ENCODE measurements at places on chromosomes 16 and 17.
A peak's percentile ranks its signal among the peaks of the same experiment; 100 is the strongest.

DNA sequence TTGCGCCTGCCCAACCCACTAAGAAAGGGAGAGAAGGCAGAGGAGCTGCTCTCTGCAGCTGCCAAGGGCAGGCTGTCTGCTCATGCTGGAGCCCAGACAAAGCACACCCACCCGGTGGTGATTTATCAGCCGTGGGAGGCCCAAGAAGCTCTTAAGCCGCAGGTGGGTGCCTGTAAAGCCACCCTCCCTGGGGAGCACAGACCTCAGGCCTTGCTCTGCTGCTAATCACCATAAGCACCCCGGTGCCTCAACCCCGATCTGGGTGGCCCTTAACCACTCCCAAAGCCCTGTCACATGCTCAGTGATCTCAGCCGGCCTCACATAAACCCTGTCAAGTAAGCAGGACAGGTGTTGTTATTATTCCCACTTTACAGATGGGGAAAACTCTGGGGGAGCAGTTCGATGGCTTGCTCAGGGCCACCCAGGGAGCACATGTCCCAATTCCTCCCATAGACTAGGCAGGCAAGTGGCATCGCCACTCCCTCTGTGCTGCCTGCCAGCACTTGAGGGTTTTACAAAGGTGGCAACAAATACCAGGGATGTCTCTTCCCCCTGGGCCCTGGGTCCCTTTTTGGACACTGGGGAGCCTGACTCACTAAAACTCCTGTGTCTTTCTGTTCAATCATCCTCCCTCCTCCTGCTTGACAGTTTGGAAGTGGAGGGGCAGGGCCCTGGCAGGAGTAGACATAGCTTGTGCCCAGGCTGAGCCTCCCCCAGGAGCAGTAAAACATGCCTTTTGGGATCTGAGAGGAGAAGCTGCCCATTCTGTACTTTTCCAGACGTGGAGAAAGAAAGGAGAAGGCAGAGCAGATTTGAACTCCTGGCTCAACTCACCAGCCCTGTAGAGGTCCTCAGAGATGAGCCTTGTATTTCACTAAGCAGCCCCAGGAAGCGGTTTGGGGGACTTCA, 299.3 kb downstream of the SOX9 start:
- no peak for DNase-seq

DNA sequence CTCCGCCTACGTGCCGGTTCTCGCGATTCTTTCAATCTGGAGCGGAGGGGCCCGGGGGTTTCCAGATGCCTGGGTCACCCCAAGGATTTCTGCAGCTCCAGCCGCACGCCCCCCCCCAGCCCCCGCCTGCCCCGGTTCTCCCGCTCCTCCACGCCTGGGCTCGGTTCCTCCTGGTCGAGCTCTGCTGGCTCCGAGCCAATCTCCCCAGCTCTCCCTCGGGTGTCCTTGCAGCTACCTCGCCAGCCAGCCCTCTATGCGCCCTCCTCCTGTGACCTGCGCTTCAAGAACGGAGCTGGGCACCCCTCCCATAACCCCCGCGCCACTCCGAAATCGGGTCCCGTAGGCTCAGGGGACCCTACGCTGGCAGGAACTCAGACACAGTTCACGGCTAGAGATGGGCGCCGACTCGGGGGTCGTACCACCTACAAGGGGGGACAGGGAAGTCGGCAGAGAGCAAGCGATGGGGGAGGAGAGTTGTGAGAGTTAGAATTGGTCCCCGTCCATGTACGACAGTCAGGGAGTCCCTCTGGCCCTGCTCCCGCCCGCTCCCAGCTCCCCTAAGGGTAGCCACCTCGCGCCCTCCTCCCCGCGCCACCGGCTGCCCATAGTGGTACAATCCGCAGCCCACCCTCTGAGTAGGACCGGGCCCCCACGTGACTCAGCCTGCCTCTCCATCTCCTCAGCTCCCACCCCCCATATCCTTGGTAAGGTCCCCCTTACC, 961 bp downstream of the FGF11 start:
- no peak for DNase-seq

DNA sequence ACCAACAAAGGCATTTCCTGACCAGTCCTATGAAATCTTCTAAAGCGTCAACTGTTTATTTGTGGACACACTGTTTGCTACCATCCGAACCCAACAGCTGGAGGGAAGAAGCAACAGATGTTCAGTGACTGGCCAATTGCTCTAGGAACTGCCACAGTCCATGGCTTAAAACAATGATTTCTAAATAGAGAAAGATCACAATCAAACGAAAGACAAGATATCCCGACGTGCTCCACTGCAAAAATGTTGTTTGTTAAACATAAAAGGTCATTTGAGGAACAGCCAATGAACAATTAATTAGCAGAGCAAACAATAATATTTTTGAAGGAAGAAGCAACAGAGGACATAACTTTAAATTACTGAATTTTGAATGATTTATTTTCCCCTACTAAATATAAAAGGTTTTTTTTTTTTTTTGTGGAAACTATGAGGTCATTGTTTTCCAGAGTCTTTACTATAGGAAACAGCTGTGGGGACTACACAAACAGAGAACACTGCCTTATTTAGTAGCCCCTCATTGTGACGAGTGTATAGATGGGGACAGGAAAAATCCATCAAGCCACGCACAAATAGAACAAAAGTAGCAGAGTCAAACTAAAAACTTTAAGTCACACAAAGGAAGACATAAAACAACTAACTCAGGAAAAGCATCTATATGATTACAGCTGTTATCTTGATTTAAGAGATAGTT, 17.2 kb downstream of the USP31 start:
- DNase-seq = no peak

DNA sequence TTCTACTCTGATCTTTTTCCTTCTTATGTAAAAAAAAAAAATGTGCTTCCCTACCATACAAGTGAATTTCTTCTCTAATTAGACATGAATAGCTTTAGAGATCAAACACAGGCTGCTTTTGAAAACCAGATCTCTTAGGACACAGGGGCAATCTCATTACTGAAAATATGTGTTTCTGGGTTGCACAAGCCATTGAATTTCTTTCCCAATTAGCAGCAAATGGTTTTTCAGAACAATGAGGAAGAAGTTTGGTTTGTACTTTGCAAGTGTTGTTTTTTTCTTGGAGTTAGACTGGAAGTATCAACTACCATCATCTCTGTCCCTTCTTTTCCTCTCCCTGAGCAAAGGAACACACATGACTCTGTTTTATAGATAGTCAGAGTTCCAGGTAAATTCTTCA, 5.6 kb upstream of the ANKS4B start:
- no peak for DNase-seq

DNA sequence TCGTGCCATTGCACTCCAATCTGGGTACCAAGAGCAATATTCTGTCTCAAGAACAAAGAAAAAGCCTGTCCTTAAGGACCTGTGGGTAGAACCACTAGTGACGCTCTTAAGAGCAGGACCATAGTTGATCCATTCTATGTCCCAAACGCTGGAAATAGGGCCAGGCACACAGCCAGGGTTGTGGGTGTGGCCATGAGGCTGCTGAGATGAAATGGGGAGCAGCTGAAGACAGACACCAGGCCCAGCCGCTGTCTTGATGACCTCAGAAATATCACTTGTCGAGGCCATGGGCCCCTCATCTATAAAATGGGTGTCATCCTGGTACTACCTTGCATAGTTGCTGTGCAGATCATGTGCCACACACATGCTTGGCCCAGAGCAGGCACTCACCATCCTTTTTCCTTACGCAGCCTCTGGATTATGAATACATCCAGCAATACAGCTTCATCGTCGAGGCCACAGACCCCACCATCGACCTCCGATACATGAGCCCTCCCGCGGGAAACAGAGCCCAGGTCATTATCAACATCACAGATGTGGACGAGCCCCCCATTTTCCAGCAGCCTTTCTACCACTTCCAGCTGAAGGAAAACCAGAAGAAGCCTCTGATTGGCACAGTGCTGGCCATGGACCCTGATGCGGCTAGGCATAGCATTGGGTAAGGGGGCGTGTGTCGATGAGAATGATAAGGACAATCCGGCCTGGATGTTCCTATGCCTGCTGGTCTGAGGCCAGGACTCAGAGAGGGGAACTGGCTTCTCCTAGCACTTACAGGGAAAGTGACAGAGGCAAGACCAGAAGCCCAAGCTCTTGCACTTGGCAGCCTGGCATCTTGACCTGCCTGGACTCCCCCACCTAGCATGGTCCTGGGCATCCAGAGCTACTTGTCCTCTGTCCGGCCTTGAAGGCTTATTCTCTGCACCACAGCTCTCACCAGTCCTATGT, 25.5 kb downstream of the CDH5 start:
- no peak for DNase-seq

GRCh38 chr17:49997301-49997650, 2.3 kb upstream of the DLX3 start:
- DNase-seq = no peak

DNA sequence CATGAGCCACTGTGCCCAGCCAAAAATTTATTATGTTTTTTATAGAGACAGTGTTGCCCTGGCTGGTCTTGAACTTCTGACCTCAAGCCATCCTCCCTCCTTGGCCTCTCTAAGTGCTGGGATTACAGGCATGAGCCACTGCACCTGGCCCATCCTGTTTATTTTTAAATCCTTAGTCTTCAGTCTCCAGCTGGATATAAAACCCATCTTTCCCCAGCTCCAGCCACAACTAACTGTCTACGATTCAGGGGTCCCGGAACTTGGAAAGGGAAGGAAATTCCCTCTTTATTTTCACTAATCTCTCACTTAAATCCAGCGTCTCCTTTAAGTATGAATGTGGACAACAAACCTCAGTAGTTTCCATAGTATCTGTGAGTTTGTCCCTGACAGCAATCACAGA, 62.2 kb downstream of the IQCK start:
- DNase-seq = no peak

- no peak for DNase-seq
These were observed 238.8 kb downstream of the ZNF423 start for GRCh38 chr16:49617016-49617629.

DNA sequence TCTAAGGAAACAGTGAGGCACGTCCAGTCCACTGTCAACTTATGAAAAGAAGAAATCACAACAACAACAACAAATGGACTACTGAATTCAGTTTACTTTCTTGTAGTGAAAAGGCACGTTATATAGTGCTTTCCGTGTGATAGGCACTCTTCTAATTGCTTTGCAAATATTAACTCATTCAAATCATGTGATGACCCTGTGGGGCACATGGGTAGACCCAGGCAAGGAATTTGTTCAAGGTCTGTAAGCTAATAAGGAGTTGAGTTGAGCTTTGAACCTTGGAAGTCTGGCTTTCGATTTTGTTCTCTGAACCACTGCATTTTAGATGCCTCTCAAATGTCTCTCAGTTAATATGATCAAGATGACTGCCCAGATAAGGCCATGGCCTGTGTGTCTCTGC, 295.1 kb upstream of the RBFOX1 start:
- no peak for DNase-seq

DNA sequence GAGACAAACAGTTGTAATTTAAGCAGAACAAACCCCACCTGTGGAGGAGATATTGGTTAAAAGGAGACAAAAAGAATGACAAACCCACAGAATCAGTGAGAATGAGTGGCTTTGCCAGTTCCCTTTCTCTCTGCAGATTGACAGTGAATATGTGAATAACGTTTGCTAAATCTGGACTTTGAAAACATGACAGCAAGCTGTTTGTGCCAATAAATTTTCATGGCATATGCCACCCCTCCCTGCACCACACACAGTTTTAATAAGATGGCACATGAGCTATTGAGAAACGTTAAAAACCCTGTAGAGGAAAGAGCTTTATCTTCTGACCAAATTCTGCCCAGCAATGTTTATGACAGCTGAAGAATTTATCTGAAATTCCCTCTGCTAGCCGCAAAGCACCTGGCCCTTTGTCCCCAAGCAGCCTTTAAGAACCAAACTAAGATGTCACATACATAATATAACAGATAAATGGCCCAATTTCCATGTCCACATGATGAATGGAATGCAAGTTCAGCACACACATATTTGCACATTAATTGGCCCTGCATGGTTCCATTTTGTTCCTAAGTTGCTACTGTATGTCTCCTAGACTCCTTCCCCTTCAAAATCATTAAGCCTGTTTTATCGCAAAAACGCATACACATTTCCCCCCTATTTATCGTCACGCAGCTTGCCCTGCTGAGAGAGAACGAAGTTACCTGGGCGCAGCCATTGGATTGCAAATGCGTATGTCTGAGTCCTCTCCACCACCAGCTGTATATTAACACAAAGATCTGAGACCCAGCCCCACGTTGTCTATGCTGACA, 773.5 kb upstream of the EEF2KMT start:
- DNase-seq = no peak

DNA sequence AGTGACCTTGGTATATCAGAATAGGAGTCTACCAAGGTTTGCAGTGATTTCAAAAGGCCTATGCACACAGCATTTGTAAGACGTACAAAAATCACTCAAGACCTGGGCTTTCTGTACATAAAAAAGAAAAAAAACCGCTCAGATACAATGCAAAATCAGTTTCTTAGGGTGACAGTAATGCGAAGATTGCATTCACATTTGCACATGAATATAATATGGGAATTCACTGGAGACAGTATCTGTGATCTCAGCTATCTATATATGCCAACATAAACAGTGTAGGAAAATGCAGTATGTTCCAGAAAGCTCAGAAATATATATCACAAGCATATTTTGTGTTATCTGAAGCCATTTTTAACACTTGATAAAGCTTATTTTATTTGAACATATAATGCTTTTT, 176.4 kb upstream of the MYOCD start:
- DNase-seq = no peak

DNA sequence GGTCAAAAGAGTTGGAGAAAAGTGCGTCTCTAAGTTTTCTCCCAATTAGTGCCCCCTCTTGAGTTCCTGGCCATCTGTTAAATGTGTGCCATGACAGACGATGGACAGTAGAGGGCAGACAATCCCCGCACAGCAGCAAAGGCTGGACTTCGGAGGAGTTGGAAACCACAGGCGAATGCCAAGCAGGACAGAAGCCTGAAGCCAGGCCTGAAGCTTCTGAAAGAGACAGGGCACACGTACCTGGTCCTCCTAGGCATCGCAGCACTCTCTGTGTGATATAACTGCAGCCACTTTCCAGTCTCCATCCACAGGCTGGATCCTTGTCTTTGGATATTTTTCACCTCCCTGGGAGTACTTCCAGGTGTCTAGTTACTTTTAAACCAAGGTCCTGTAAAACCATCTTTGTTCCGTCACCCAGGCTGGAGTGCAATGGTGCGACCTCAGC, 14.5 kb downstream of the C17orf100 start:
- peak; percentile 52 for DNase-seq

- DNase-seq = no peak
These were observed 11.5 kb downstream of the RMI2 start for GRCh38 chr16:11356573-11357331.

DNA sequence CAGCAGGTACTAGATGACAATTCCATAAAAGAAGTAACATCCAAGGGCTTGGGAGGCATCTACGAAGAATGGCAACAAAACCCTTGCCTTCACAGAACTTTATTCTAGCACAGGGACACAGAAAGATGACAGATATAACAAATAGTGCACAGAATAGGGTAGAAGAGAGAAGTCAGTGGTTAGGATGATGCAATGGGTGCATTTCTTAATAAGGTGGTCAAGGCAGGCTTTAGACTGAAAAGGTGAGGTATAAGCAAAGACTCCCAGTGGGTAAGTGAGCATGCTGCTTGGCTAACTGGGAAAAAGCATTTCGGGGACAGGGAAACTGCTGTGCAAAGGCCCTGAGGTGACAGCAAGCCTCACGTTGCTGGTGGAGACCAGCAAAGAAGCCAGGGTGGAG, 175.9 kb downstream of the XYLT1 start:
- DNase-seq = no peak

- DNase-seq = no peak
These were observed 2.9 kb upstream of the IL32 start for GRCh38 chr16:3062553-3062952.

- DNase-seq = no peak
These were observed 3.9 kb downstream of the ACAP1 start for GRCh38 chr17:7340179-7340578.
